ENCODE measurements at places on chromosomes 5 and 9.

GRCh38 chr9:25827626-25828025 lies 149.4 kb upstream of the TUSC1 start:
- H3K27me3 ChIP-seq, result peaks cover 2% of the 10 kb centered on the region
- no peak overlapping the region for H3K27ac ChIP-seq
- H3K4me3 ChIP-seq, result no peak overlapping the region
- no peaks in the 10 kb centered on the region for H3K36me3 ChIP-seq
- H3K4me1 ChIP-seq, result no peaks in the 10 kb centered on the region

GRCh38 chr5:81757404-81757803 lies 6.5 kb upstream of the SSBP2 start:
- no peak for DNase-seq
- no peaks in the 10 kb centered on the region for H3K36me3 ChIP-seq

- peaks cover 6% of the 10 kb centered on the region for H3K27me3 ChIP-seq
- no peak overlapping the region for H3K4me3 ChIP-seq
- H3K27ac ChIP-seq, result peak overlapping the region; percentile 0
- no peak for DNase-seq
- no peaks in the 10 kb centered on the region for H3K36me3 ChIP-seq
- peaks cover 10% of the 10 kb centered on the region for H3K4me1 ChIP-seq
Measured at GRCh38 chr5:122093415-122094180, 15.5 kb upstream of the LOX start.

DNA sequence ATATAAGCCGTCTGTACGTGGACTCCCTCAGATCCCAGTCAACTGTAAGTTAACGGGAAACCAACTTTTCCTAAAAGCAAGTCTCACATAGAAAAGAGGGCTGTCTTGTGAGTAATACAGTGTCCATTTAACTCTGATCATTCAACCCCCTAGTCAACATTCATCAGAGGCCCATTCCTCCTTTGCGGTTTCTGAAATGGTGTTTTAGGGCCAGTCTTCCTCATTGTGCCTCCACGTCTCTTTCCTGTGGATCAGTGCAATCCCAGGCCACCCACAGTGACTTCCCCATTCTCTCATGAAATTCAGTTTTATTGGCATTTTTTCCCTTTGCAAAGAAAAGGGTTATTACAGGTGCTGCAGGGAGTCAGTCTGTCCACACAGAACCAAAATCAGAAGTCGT lies 261.8 kb downstream of the NR3C1 start:
- H3K27me3 ChIP-seq, result no peaks in the 10 kb centered on the region
- H3K27ac ChIP-seq, result no peak overlapping the region
- H3K4me1 ChIP-seq, result peaks cover 9% of the 10 kb centered on the region
- H3K36me3 ChIP-seq, result no peaks in the 10 kb centered on the region
- no peak overlapping the region for H3K4me3 ChIP-seq

DNA sequence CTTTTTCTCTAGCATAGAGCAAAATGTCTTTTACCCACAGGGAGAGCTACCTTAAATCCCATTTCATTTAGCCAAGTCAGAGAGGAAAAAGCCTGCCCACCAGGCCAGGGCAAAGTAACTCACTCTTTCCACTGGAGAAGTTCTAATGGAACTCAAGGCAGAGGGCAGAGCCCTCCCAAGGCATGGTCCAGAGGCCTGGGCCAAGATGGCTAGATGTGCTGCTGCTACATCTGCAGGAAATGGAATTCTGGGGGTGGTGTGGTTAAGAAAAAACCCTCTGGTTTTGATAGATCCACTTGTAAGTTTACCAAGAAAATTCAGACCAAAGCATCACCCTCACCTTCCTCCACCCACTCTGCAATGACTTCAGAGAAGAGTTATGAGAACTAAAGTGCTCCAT lies 37.3 kb downstream of the CSF2 start:
- no peak overlapping the region for H3K4me3 ChIP-seq
- no peaks in the 10 kb centered on the region for H3K4me1 ChIP-seq
- no peaks in the 10 kb centered on the region for H3K36me3 ChIP-seq
- peaks cover 4% of the 10 kb centered on the region for H3K27me3 ChIP-seq
- H3K27ac ChIP-seq, result no peak overlapping the region
- DNase-seq, result no peak

DNA sequence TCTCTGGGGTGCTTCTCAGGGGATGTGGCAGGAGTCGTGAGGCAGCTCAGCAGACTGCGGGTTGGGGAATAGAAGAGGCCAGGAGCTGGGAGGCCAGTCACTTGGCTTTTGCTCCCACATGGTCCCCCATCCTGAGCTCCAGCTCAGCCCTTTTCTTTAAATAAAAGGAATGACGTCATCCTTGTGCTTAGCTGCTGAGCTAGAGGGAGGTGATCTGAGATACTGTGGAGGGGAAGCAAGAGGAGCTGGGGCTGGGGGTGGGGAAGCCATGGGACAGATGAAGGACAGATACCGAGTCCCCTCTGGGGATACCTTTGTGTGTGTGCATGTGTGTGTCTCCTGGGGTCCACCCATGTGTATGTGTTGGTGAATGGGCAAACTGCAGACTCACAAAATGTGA lies 89.0 kb upstream of the ARAP3 start:
- peaks cover 42% of the 10 kb centered on the region for H3K4me1 ChIP-seq
- H3K4me3 ChIP-seq, result no peak overlapping the region
- H3K27ac ChIP-seq, result no peak overlapping the region
- H3K27me3 ChIP-seq, result peaks cover 22% of the 10 kb centered on the region

All from nephron progenitor cell (in vitro differentiated cells).